ENCODE measurements at places on chromosomes 11 and 22. TPM values are rescaled to one million over a fixed set of nuclear protein-coding genes. Genes with fewer than 3 reads are reported as not detected.

- no peaks in the 10 kb centered on the region for H3K27me3 ChIP-seq
- H3K36me3 ChIP-seq: no peaks in the 10 kb centered on the region
- no peak overlapping the region for H3K4me3 ChIP-seq
- no peak overlapping the region for H3K27ac ChIP-seq
- no peaks in the 10 kb centered on the region for H3K4me1 ChIP-seq
These were observed 16.1 kb downstream of the BIK start for GRCh38 chr22:43126501-43127165.

- H3K4me1 ChIP-seq: no peaks in the 10 kb centered on the region
- no peaks in the 10 kb centered on the region for H3K36me3 ChIP-seq
- no peak overlapping the region for H3K4me3 ChIP-seq
- no peak for DNase-seq
- H3K27ac ChIP-seq: no peak overlapping the region
These were observed 218.8 kb upstream of the SORL1-AS1 start for GRCh38 chr11:121671283-121672168.

- DNase-seq: no peak
- peaks cover 11% of the 10 kb centered on the region for H3K27me3 ChIP-seq
- H3K4me1 ChIP-seq: no peaks in the 10 kb centered on the region
These were observed 10.0 kb downstream of the ROBO4 start for GRCh38 chr11:124887667-124888013.

- no peak overlapping the region for H3K4me3 ChIP-seq
- H3K27me3 ChIP-seq: peaks cover 8% of the 10 kb centered on the region
- H3K36me3 ChIP-seq: no peaks in the 10 kb centered on the region
- no peak for DNase-seq
These were observed 133.0 kb downstream of the PLEKHA7 start for GRCh38 chr11:16881074-16881709.

DNA sequence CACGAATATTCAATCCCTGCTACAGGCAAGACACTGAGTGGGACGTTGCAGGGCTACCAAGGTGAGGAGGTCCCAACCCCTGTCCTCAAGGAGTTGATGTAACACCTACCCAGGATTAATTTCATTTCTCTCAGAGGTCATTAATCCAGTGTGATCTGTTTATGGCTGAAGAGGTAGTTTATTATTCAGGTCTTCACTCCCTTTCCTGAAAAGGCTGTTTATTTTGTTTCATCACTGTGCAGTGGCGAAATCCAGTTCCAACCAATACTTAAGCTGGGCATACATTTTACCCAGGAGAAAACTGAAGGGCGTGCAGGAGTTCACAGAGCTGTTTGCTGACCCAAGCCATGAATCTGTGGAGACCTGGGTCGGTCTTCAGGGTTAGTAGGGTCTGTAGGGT is 2.7 kb upstream of the PTPRJ start:
- H3K36me3 ChIP-seq: peaks cover 3% of the 10 kb centered on the region
- no peak for DNase-seq

DNA sequence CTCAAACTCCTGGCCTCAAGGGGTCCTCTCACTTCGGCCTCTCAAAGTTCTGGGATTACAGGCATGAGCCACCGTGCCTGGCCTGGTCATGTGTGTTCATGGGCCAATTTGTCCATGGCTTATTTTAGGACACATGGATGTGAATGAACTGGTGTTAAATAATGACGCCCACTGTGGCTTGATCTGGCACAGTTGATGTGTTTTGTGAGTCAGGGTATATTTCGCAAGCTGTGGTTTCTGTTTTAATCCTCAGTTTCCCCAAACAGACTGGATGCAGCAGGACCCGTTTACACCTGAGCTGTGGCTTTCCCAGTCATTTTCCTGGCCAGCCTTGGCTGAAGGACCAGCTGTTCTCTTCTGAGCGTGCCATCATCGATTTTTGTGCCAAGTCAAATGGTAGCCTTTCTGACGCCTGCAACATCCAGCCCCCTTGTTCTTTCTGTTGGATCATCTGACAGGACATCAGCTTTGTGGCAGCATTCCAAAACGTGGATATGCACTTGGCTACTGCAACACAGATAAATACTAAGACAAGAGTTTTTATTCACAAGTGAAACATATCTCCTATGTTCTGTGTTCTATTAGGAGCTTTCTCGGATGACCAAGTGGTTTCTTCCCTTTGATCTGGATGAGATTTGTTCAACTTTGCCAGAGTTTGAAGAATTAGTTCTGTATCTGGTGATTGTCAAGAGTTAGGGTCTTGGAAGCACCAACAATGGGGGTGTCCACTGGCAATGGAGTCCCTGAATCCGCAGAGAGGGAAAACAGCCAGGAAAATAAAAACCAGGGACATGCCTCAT is 40.0 kb upstream of the SEPTIN5 start:
- no peaks in the 10 kb centered on the region for H3K36me3 ChIP-seq
- no peaks in the 10 kb centered on the region for H3K27me3 ChIP-seq
- DNase-seq: no peak
- no peak overlapping the region for H3K4me3 ChIP-seq

DNA sequence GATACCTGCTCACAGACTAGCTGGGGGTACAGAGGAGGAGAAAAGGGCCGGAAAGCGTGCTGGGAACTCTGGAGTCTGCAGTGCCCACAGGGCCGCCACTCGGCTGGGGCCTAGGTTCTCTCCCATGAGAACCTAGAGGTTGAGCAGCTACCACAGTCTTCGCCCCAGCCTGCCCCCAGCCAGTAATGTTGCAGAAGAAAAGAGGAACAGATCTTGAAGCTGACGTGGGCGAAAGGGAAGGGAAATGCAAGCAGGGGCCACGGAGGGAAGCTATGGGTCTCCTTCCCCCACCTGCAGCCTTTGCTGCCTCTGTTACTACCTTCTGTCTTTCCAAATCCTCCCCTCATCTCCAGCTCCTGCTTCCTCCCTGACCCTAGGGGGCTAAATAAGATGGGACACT is 28.8 kb upstream of the P2RY2 start:
- no peak for DNase-seq
- no peaks in the 10 kb centered on the region for H3K4me1 ChIP-seq
- no peak overlapping the region for H3K4me3 ChIP-seq
- H3K27ac ChIP-seq: no peak overlapping the region
- no peaks in the 10 kb centered on the region for H3K36me3 ChIP-seq
- peaks cover 8% of the 10 kb centered on the region for H3K27me3 ChIP-seq

DNA sequence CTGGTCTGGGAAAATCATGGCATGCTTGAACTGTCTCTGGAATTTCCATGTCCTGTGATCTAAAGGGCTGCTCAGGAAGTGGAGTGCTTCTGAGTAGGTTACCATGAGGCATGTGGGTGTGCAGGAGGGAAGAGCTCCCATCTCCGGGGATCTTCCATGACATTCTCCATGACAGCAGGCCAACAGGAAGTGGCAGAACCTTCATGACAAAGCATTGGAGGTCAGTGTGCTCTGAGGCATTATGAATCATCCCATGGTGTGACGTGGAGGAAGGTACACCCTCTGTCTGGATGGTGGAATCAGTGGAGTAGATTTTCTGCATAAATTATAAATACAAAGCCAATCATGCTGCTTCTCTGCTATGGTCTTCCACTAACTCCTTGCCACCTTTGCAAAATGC is 139.6 kb upstream of the E2F8 start:
- no peaks in the 10 kb centered on the region for H3K4me1 ChIP-seq
- no peak for DNase-seq
- no peaks in the 10 kb centered on the region for H3K36me3 ChIP-seq
- no peak overlapping the region for H3K4me3 ChIP-seq

TBX1 gene
- total RNA-seq: 0.12 TPM

NCF4 gene
- total RNA-seq: 8.5 TPM

MS4A2 gene
- total RNA-seq: not detected

DNA sequence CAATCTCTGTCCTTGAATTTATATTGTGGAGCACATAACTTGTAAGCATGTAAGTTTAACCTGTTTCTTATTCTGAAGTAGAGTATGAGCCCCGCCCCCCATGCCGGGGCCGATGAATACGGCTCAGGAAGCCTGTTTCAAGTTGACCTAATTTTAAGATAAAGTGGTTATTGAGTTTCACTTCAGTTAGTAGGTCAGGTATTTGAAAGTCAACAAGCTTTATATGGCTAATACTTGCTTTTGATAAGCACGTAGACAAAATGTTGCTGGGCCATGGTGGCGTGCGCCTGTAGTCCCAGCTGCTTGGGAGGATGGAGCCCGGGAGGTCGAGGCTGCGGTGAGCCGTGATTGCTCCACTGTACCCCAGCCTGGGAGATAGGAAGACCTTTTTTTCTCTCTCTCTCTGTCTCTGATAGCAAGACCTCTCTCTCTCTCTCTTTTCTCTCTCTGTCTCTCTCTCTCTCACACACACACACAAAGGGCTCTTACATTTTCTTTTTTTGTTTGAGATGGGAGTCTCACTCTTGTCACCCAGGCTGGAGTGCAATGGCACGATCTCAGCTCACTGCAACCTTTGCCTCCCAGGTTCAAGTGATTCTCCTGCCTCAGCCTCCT is 14.4 kb downstream of the YWHAH start:
- no peak for DNase-seq
- H3K27me3 ChIP-seq: peaks cover 9% of the 10 kb centered on the region
- H3K27ac ChIP-seq: no peak overlapping the region

GRCh38 chr22:44099696-44100095 is 75.6 kb downstream of the PARVB start:
- H3K27me3 ChIP-seq: no peaks in the 10 kb centered on the region
- no peaks in the 10 kb centered on the region for H3K4me1 ChIP-seq
- DNase-seq: no peak
- H3K27ac ChIP-seq: no peak overlapping the region
- no peaks in the 10 kb centered on the region for H3K36me3 ChIP-seq
- no peak overlapping the region for H3K4me3 ChIP-seq

GLYAT gene
- not detected for total RNA-seq

DNA sequence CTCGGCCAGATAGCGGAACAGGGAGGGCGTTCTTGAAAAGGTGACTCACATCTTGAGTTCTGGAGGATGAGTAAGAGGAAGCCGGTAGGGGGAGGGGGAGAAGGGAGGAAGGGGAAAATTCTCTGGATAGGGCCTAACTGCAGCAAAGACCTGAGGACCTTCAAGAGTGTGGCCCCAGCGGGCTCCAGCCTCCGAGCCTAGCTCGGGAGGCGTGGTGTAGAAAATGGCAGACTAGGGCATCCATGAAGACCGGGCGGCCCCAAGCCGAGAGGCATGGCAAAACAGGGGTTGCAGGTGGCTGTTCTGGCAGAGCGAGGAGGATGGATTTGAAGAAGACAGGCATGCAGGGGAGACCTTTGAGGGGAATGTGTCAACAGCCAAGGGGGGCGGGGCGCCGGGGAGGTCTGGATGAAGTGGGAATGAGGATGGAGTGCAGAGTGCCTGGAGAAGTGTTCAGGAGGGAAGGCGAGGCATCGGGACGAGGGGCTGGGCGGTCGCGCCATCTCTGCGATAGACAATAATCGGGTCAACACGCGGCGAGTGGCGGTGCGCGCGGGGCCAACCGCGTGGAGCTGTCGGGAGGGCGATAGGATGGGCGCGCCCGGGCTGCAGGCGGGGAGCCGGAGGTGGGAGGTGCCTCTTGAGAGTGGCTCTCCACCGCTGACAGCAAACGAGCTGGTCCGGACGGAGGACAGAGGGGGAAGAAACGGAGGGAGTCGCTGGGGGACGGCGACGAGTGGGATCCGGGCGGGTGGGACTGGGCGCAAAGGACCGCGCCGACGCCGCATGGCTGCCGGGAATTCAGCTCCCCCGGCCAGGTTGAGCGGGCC is 40.0 kb upstream of the CREB3L1 start:
- peak overlapping the region; percentile 85 for H3K4me3 ChIP-seq
- peaks cover 26% of the 10 kb centered on the region for H3K27me3 ChIP-seq
- H3K27ac ChIP-seq: peak overlapping the region; percentile 78
- peaks cover 2% of the 10 kb centered on the region for H3K36me3 ChIP-seq

C11orf97 gene
- not detected for total RNA-seq

DNA sequence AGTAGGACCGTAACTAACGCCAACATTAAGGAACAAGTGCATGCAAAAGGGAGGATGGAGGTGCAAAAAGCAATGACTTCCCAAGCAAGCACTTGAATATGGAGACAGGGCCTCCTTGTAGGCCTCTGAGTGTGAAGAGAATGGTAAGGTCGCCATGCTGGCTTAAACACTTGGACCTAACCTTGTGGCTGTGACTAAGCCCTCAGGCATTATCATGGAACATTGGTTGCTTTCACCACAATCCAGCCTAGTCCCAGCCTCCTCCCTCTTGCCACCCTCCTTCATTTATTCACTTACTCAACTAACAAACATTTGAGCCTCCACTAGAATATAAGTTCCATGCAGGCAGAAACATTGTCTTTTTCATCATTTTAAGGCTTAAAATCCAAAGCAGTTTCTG is 11.9 kb upstream of the SYTL2 start:
- H3K36me3 ChIP-seq: no peaks in the 10 kb centered on the region
- peaks cover 6% of the 10 kb centered on the region for H3K27me3 ChIP-seq
- peaks cover 57% of the 10 kb centered on the region for H3K4me1 ChIP-seq
- no peak overlapping the region for H3K4me3 ChIP-seq

TTLL12 gene
- 37.7 TPM for total RNA-seq

DNA sequence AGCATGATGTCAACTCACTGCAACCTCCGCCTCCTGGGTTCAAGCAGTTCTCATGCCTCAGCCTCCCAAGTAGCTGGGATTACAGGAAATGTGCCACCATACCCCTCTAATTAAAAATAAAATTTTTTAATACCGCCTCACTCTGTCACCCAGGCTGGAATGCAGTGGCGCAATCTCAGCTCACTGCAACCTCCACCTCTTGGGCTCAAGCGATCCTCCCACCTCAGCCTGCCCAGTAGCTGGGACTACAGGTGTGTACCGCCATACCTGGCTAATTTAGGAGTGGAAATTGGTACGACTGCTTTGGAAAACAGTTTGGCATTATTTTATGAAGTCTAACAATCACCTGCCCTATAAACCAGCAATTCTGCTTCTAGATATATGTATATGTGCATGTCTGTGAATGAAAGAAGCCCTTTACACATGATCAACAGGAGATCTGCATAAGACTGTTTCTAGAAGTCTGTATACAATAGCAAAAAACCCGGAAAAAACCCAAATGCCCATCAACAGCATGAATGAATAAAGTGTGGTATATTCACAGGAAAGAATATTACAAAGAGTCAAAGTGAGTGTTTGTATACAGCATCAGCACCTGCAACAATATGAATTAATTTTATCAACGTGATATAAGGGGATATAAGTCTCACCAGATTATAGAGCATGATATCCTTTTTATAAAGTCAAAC is 16.0 kb downstream of the SLC35F2 start:
- peak overlapping the region; percentile 68 for H3K27ac ChIP-seq
- peaks cover 52% of the 10 kb centered on the region for H3K4me1 ChIP-seq
- no peak for DNase-seq
- peaks cover 1% of the 10 kb centered on the region for H3K36me3 ChIP-seq
- no peaks in the 10 kb centered on the region for H3K27me3 ChIP-seq

HEPHL1 gene
- not detected for total RNA-seq

- no peaks in the 10 kb centered on the region for H3K4me1 ChIP-seq
- no peak for DNase-seq
- peaks cover 18% of the 10 kb centered on the region for H3K27me3 ChIP-seq
- no peak overlapping the region for H3K27ac ChIP-seq
- H3K4me3 ChIP-seq: no peak overlapping the region
These were observed 407.6 kb upstream of the CADM1 start for GRCh38 chr11:115911613-115912346.

GRCh38 chr11:129950101-129951091 is 52.2 kb downstream of the PRDM10 start:
- peaks cover 20% of the 10 kb centered on the region for H3K4me1 ChIP-seq
- DNase-seq: no peak
- no peak overlapping the region for H3K4me3 ChIP-seq
- no peaks in the 10 kb centered on the region for H3K36me3 ChIP-seq
- H3K27me3 ChIP-seq: no peaks in the 10 kb centered on the region
- no peak overlapping the region for H3K27ac ChIP-seq

GRCh38 chr11:86358720-86359119 is 16.0 kb upstream of the CCDC81 start:
- no peak for DNase-seq
- H3K4me3 ChIP-seq: no peak overlapping the region
- no peaks in the 10 kb centered on the region for H3K36me3 ChIP-seq
- H3K27ac ChIP-seq: no peak overlapping the region
- H3K4me1 ChIP-seq: no peaks in the 10 kb centered on the region
